Liver (tissue), 10 donors: ENCODE measurements at places on chromosomes 6 and 20.

GRCh38 chr20:46004889-46005473 lies 3.7 kb upstream of the MMP9 start:
- DNase-seq = no peak

- DNase-seq = no peak
Observed at GRCh38 chr6:13496513-13497190, 9.3 kb upstream of the GFOD1 start.

GRCh38 chr20:49871391-49871948 lies 43.9 kb downstream of the SPATA2 start:
- no peak for DNase-seq

GRCh38 chr6:109263873-109264700 lies 118.2 kb downstream of the CD164 start:
- no peak for DNase-seq

DNA sequence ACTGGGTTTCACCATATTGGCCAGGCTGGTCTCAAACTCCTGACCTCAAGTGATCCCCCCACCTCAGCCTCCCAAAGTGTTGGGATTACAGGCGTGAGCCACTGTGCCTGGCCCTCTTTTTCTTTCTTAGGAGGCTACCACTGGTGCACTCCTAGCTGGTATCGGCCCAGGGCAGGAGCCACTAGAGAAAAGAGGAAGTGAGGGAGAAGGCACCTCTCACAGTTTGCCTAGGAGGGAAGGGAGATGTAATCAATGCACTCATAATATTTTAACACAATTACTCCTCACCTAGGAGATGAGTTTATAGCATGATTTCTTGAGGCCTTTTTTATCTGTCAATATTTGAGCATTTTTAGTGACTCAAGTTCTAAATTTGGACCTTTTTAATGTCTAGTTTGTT lies 189.0 kb upstream of the SOX4 start:
- DNase-seq = no peak

DNA sequence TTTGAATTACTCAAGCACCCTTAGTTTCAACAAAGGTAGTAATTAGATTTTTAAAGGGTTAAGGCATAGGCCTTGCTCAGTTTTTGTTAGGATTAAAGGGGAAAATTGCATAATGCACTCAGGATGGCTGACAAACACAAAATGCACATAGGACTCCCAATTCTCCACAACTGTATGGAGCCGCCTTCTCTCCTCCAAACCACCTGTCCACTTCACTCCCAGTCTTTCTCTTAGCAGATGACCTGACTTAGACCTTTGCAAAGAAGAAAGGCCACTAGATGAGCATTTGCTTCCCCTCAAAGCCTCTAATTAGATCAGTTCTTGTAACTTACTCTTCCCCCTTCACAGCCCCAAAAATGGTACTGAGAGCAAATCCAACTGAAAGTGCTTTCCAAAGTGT lies 20.1 kb downstream of the NSFL1C start:
- no peak for DNase-seq

- DNase-seq = no peak
Observed at GRCh38 chr20:4052554-4052953, 37.2 kb upstream of the RNF24 start.

DNA sequence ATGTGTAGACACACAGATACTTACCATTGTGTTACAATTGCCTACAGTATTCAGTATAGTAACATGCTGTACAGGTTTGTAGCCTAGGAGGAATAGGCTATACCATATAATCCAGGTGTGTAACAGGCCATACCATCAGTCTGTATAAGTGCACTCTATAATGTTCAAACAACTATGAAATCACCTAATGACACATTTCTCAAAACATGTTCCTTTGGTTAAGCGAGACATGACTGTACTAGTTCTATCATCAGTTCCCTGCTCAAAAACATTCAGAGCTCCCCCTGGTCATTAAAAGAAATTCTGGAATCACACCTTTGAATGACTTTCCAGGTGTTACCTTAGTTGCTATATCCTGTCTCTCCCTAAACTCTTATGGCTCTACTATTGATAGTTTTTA lies 70.4 kb upstream of the SLC2A12 start:
- no peak for DNase-seq

- DNase-seq = no peak
Observed at GRCh38 chr6:78911218-78911940, 44.0 kb downstream of the IRAK1BP1 start.

GRCh38 chr6:139335447-139336210 lies 38.8 kb downstream of the CITED2 start:
- DNase-seq = no peak

DNA sequence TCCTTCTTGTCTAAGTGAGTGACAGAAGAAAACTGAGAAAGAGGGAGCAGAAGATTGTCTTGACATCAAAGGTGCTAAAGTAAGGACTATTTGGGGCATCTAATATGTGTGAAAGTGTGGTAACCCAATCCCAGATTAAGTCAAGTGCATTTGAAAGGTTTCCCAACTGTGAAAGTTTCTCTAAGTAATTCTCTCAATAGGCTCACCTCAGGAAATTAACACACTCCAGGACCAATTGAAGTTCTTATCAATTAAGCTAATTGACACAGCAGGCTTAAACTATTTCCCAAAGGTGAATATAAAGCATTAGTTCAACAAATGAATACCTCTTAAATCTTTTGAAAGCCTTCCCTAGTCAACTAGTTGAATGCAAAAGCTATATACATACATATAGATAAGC lies 212.8 kb upstream of the FUT9 start:
- DNase-seq = no peak

DNA sequence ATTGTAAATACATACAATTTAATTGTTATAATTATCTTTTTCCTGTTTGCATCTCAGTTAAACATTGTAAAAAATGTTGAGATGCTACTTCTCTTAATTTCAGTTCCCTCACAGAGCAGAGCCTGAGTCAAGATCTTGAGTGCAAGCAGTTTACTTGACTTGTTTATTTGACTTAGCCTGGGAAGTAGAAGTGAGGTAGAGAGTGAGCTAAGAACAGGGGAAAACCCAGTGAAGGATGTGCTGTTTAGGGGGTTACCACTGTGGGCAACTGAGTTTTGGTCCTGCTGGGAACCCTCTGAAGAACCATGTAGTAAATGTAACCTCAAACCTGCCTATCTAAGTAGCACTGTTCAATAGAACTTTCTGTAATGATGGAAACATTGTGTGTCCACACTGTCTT lies 495.2 kb upstream of the FLRT3 start:
- no peak for DNase-seq

DNA sequence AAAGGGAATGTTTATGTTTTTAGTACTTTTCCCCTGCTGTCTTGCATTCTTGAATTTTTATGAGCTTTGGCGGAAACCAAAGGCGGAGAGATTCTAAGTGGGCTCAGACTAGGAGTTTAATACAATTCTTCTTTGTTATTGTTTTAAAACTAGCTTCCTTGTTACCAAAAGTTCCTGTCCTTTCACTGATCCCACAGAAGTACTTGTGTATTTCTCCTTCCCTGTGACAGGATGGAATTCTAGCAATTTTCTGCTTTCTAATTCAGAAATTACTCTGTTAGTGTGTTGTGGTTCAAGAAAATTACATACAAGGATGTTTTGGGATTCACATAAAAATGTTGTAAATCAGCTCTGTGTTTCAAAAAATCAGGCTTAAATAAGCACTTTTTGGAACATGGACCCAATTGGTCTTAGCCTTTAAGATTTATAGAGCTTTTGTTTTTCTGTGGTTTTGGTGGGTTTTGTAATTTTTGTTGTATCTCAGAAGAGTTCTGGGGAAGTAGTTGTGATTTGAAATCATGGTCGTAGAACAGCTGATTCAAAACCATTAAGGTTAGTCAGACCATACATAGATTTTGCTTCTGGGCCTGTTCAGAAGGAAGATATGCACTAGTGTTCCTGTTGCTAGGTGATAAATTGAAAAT lies 17.6 kb upstream of the CTAGE9 start:
- DNase-seq = no peak

GRCh38 chr20:24936526-24937407 lies 12.3 kb upstream of the CST7 start:
- no peak for DNase-seq

DNA sequence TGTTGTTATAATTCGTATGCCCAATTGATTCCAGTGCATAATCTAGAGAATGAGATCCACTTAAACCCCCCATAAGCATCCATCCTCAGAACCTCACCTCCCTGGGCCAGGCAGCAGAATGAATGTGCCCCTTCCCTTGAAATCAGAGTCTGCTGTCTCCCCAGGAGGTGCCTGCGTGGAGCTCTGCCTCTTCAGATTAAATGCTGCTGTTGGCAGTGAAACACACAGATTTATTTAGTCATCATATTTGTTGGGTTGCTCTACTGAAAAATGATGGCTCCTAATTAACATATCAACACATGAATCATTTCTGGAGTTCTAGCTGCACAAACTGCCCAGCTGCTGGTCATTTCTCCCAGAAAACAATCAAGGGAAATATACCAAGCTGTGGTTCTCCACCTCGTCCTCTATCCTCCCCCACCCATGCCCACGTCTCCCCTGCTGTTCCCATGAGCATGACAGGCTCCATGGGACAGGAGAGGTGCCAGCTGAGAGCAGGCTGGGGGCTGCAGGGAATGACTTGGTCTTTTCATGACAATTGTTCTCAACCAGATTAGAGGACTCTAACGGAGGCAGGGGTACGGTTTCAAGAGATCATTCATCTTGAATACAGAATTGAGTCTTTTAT lies 633.1 kb downstream of the CDH26 start:
- no peak for DNase-seq

DNA sequence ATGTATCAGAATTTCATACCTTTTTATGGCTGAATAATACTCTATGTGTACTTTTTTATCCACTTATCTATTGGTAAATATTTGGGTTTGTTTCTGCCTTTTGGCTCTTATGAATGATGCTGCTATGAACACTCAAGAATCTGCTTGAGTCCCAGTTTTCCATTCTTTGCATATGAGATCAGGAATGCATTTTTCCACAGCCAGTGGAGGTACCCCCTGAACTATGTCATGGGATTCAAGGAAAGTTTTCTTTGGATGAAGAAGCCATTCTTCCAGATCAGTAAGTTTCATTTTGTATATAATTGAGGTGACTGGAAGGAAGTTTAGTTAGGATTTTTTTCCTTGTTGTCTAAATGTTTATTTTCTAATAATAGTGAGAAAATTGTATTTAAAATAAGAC lies 40.9 kb downstream of the NKX2-4 start:
- no peak for DNase-seq

DNA sequence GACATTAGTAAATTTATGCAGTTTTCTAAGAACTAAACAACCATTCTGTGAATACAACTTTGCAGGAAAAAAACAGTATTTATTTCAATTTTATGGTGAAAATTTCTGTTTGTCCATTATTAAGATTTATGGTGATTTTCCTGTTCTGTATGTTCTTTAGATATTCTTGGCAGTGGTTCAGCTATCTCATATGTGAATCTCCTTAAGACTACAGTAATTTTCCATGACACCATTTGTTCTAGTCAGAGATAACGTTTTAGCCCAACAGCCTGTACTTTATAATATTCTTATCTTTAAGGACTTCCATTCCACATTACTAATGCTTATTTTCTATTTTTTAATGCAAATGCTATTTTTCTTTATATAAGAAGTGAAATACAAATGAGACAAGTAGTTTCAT lies 504.0 kb downstream of the RFPL4B start:
- no peak for DNase-seq

DNA sequence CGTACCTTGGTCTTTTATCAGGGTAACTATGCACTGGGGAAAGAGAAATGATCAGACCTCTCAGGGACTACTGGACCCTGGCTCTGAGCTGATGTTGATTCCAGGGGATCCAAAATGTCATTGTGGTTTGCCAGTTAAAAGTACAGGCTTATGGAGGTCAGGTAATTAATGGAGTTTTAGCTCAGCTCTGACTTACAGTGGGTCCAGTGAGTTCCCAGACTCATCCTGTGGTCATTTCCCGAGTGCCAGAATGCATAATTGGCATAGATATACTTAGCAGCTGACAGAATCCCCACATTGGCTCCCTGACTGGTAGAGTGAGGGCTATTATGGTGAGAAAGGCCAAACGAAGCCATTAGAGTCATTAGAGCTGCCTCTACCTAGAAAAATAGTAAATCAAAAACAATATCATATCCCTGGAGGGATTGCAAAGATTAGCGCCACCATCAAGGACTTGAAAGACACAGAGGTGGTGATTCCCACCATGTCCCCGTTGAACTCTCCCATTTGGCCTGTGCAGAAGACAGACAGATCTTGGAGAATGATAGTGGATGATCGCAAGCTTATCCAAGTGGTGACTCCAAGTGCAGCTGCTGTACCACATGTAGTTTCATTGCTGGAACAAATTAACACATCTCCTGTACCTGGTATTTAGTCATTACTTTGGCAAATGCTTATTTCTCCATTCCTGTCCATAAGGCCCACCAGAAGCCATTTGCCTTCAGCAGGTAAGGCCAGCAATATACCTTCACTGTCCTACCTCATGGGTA lies 152.4 kb downstream of the THBS2 start:
- no peak for DNase-seq

DNA sequence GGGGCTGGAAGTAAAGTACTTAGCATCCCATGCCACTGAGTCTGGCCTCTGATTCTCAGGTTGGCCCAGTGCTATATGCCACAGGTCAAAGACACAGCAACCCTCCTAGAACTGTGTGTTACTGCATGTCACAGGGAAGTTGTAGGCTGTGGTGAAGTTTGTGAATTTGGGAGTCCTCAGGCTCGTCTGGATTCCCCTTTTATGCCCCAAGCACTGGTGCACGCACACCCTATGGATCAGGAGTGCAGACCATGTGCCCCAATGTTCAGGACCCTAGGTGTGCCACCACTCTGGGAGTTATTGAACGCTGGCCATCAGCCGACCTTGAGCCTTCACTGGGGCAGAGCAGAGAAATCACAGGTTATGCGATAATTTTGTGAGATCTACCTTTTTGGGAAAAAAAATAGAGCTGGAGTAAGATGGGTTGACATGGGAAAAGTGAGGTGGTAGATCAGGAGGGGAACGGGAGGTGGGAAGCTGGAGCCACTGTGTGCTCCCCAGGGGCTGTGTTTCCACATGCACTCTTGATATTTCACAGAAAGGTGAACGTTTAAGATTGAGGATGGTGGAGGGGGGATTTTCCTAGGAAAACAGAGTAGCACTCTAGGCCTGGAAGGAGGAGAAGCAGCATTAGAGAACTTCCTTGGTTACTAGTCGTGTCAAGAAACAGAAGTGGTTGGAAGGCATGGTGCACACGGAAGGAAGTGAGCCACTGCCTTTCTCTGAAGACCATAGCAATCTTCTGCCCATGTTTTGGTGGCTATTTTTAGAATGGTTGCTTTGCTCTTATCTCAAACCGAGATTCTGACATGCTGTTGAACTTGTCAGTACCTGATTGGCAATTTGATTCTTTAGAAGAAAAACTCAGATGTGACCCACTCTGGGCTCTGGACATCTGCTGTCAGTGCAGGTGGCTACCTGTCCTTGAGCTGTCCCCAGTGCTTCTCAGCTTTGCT lies 44.1 kb downstream of the DUSP22 start:
- DNase-seq = no peak

GRCh38 chr20:37928996-37929682 lies 26.2 kb downstream of the VSTM2L start:
- no peak for DNase-seq

DNA sequence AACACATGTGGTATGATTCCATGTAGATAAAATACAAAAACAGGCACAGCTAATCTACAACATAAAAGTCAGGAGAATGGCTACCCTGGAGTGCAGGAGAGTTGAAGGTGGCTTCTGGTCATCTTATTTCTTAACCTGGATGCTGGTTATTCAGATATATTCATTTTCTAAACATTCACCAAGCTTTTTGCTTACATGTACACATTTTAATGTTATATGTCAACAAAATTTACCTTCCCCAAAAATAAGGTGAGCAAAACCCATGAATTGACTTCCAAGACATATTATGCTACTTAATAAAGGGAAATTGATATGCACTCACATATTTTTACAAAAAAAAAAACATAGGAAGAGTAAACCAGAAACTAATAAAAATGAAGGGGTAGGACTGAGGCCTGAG lies 50.6 kb downstream of the B4GALT5 start:
- no peak for DNase-seq
